ENCODE measurements at places on chromosomes 12 and 14.

DNA sequence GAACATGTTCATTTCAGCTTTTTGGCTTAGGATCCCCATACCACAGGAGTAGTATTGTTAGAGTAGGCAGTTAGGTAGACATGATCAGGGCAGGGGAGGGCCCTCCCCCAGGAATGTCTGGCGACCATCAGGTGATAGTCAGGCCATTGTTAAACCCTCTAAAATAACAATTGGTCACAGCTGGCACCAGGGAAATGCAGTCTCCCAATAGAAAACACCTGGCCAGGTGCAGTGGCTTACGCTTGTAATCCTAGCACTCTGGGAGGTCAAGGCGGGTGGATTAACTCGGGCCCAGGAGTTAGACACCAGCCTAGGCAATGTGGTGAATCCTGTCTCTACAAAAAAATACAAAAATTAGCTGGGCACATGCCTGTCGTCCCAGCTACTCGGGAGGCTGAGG is 187.1 kb downstream of the MON2 start:
- no peak for DNase-seq

DNA sequence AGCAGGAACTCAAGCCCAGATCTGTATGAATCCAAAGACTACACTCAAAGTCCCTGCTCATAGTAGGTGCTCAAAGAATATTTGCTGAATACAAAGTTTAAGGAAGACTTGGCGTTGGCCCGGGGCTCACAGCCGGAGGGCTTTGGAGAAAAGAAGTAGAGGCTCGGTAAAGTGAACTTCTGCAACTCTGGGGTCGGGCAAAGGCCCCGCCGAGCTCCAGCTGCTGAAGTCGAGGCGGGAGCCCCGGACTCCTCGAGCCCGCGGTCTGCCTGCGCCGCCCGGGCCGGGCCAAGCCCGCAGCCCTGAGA is 335 bp downstream of the GCN1 start:
- DNase-seq = no peak

DNA sequence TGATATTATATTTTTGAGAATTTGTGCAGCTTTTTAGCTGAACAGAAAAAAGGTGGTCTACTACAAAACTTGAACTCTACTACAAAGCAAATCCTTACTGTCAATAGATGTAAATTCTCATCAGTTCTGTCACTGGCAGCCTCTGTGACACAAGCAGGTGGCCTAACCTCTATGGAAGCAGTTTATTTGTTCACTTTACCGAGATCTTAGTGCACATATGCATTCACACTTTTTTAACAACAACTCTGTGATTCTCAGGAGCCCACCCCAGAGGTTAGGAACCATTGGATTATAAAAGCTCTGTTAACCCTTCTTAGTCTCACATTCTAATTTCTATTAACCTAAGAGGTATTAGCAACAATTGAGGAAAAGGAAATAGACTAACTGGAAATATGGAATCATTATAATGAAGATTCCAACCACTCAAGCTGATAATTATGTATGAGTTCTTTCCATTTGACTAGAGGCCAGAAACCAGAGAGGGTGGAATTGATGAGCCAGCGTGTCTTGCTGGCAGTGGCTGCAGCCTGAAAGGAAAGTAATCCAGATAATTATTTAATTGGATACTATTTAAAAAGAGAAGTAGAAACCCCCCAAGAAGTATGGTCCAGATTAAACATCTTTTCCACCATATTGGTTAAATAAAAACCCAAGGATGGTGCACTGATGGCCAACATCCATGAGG is 451.1 kb downstream of the TMEM117 start:
- DNase-seq = no peak

GRCh38 chr12:41473441-41473840 is 285.3 kb downstream of the PDZRN4 start:
- no peak for DNase-seq

GRCh38 chr14:103112400-103113243 is 10.6 kb upstream of the TNFAIP2 start:
- DNase-seq = no peak

- no peak for DNase-seq
Measured at GRCh38 chr12:54300732-54301427, at the start of gene NFE2. Gene NFE2 (minus strand): TSS chr12:54301015. CDS start chr12:54295248, 5,767 bp downstream.

DNA sequence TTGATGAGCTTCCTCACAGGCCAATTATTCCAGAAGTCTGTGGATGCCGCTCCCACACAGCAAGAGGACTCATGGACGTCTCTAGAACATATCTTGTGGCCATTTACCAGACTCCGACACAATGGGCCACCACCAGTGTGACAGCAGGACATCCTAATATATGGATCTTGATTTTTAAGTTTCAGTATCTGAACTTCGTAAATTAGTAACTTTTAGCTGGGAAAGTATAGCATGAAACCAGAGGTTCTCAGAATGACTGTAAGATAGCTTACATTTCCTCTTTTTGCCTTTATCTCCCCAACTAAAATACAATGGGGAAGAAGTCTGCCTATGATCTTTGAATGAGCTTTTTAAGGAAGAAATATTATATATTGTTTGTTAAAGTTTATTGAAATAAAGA is 87.0 kb downstream of the DNAI7 start:
- DNase-seq = no peak

GRCh38 chr14:52923902-52924575 is 26.8 kb downstream of the FERMT2 start:
- no peak for DNase-seq

- DNase-seq = no peak
Measured at GRCh38 chr14:61091657-61092273, 110.7 kb downstream of the SLC38A6 start.

DNA sequence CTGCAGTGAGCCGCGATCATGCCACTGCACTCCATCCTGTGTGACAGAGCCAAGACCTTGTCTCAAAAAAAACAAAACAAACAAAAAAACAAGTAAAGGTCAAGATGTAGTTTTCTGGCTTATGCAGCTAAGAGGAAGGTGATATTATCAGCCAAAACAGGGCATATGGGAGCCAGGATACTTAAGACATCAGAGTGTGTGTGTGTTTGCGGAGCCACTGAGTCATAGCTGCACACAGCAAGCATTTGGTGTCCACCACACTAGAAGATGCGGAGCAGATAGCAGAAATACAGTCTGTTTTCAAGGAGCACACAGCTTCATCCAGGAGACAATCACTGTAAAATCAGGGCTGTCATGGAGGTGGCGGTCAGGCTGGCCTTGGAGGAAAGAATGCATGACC is 72.6 kb upstream of the REP15 start:
- DNase-seq = no peak

DNA sequence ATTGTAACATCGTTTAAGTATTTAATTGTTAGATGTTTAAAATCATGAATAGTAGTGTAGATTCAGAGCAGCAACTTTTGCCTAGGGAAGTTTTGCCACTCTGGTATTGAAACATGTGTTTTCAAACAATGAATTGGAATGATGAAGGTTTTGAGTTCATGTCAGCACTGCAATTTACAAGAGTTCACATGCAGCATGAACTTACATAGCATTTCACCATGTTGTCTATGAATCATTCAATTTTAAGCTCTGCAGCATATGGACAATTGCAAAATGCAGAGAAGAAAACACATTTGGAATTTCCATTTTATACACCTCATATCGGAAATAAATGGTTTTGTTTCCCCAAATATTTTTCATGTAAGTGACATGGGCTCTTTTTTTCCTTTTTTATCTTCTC is 170.7 kb upstream of the CDKN3 start:
- DNase-seq = no peak

All from stimulated activated CD8-positive, alpha-beta memory T cell treated with anti-CD3 and anti-CD28 coated beads, Interleukin-2, amount 100 ng/mL, for 48 hours (primary cell).